GM23338 (cell line): ENCODE measurements at places on chromosomes 2 and 18.

GRCh38 chr2:2324119-2324518 is 7.0 kb downstream of the MYT1L start:
- peaks cover 11% of the 10 kb centered on the region for H3K4me1 ChIP-seq
- no peak overlapping the region for H3K4me3 ChIP-seq
- no peak overlapping the region for H3K27ac ChIP-seq
- peak; percentile 9 for DNase-seq
- no peaks in the 10 kb centered on the region for H3K27me3 ChIP-seq
- no peaks in the 10 kb centered on the region for H3K36me3 ChIP-seq

DNA sequence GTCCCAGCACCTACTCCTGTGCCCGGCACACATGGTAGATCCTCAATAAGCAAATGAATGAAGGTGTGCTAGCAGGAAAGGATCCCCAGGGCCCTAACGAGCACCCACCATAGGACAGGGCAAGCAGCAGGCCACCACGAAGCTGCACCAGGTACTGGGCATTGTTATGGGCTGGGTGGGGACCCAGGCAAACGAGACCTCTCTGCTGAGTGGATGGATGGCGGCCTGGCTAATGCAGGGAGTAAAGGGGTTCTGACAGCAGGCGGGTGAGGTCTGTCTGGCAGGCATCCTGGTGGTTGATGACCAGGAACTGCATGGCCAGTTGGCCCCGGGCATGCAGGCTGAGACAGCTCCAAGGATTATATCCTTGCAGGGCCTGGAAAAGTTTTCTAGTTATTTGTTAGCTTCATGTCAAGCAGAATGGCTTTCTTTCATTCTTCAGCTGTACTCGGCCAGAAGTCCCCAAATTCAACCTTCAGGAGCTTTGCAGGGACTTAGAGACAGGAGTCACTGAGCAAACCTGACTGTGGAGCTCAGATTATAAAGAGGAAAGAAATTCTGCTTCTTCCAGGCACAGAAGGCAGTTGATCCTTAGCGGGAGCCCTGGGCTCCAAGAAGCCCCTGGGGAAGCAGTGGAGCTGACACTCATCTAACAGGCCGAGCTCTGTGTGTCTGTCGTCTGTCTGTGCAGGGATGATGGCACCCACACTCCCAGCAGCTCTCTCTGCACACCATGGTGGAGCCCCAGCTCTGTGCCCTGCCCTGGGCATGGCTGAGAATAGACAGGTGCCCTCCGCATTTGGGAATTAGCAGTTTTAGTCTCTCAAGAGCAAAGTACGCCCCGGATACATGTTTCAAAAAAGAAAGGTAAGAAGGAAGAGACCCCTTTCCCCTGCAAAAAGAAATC is 51.2 kb downstream of the SDC1 start:
- H3K4me3 ChIP-seq = no peak overlapping the region
- H3K27me3 ChIP-seq = no peaks in the 10 kb centered on the region
- H3K27ac ChIP-seq = no peak overlapping the region
- peaks cover 8% of the 10 kb centered on the region for H3K4me1 ChIP-seq
- no peaks in the 10 kb centered on the region for H3K36me3 ChIP-seq

DNA sequence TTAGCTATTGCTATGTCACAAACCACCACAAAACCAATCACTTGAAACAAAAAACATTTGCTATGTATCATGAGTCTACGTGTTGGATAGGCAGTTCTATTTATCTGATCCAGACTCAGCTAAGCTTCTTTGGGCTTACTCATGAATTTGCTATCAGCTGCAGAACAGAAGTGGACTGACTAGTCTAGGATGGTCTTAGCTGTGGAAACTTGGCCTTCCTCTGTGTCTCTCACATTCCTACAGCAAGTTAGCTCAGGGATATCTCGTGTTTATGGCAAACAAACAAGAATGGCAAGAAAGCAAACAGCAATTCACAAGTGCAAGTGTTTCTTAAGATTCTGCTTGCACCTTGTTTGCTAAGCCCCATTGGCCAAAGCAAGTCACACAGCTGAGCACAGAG is 288.0 kb upstream of the TNP1 start:
- H3K4me1 ChIP-seq = no peaks in the 10 kb centered on the region
- no peak for DNase-seq
- H3K27ac ChIP-seq = no peak overlapping the region

GRCh38 chr18:50097702-50098101 is 97.2 kb downstream of the MYO5B start:
- DNase-seq = no peak
- H3K27ac ChIP-seq = no peak overlapping the region
- no peaks in the 10 kb centered on the region for H3K27me3 ChIP-seq
- H3K4me1 ChIP-seq = peaks cover 8% of the 10 kb centered on the region
- no peak overlapping the region for H3K4me3 ChIP-seq

DNA sequence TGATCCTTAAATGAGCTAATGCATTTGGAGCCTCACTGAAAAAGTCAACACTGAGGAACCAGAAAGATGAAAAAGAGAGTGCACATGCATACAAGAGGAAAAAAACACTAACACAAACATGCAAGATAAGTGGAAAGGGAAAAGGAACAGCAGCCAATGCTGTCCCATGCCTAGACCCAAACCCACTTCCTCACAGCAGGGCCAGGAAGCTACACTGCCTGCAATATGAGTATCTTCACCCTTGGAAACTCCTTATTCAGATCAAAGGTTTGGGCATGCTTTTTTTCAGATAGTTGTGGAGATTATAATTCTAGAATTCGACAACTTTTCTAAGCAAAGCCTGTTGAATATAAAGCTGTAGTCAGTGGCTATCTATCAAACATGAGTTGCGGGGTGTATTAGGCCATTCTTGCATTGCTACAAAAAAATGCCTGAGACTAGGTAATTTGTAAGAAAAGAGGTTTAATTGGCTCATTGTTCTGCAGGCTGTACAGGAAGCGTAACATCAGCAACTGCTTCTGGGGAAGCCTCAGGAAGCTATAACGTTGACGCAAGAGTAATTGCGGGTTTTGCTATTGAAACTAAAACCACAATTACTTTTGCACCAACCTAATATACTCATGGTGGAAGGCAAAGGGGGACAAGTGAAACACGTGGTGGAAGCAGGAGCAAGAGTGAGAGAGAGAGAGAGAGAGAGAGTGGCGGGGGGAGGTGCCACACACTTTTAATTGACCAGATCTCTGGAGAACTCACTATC is 138.2 kb downstream of the MBD2 start:
- H3K27ac ChIP-seq = no peak overlapping the region
- H3K4me3 ChIP-seq = no peak overlapping the region
- no peaks in the 10 kb centered on the region for H3K27me3 ChIP-seq
- H3K4me1 ChIP-seq = peaks cover 12% of the 10 kb centered on the region
- no peak for DNase-seq
- H3K36me3 ChIP-seq = no peaks in the 10 kb centered on the region

GRCh38 chr2:38371235-38371634 is 5.8 kb downstream of the ATL2 start:
- no peak overlapping the region for H3K4me3 ChIP-seq
- no peak overlapping the region for H3K27ac ChIP-seq
- no peaks in the 10 kb centered on the region for H3K36me3 ChIP-seq
- peaks cover 10% of the 10 kb centered on the region for H3K4me1 ChIP-seq
- H3K27me3 ChIP-seq = no peaks in the 10 kb centered on the region

DNA sequence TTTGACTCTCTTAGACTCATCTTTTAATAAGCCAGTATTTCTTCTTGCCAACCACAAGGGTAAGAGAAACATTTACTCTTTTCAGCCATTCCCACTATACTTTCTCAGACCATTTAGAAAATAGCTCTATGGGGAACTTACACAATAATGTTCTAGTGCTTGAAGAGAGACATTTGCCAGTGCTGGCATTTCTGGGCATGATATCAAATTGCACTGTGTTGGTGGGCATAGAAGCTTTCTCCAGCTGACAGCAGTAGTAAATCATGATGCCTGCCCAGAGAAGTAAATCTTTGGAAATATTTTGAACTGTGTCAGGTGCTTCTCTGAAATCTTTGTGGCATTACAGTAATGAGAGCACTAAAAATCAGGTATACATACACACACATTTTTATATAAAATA is 346.6 kb downstream of the CBLN2 start:
- H3K36me3 ChIP-seq = no peaks in the 10 kb centered on the region; the same call in 1 of the 2 replicates
- H3K4me1 ChIP-seq = no peaks in the 10 kb centered on the region
- DNase-seq = no peak
- no peak overlapping the region for H3K27ac ChIP-seq
- H3K27me3 ChIP-seq = no peaks in the 10 kb centered on the region
- no peak overlapping the region for H3K4me3 ChIP-seq

DNA sequence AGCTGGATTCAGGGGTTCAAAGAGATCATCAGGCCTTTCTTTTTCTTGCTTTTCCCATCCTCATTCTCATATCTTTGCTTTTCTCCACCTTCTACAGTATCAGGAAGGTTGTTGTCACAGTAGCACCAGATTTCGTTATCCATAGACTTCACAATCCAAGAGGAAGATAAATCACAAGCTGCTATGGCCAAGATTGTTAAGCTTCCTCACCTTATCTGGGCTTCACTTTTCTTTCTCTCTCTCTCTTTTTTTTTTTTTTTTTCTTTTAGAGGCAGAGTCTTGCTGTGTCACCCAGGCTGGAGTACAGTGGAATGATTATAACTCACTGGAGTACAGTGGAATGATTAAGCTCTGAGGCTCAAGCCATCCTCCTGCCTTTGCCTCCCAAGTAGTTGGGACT is 93.5 kb downstream of the TTC27 start:
- H3K36me3 ChIP-seq = no peaks in the 10 kb centered on the region
- DNase-seq = no peak
- H3K4me3 ChIP-seq = no peak overlapping the region
- H3K27ac ChIP-seq = no peak overlapping the region

DNA sequence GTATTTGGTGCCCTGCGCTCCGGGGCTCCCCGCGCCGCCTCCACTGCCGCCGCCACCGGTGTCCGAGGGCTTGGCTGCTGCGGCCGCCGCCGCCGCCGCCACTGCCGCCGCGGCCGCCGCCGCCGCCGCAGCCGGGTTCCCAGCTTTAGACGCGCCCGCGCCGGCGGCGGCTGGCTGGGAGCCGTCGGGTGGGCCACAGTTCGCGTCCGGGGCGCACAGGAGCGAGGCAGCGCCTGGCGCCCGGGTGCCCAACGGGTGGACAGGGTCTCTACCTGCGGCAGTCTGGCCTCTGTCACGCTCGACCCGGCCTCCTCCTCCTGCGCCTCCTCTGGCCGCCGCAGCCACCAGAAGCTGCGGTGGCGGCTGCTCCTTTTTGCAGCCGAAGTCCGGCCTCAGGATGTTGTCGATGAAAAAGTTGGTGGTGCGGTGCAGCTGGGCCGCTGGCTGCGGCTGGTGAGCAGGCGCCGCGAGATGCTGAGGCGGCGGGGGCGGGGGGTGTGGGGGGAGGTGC is 951 bp downstream of the EN1 start:
- no peak overlapping the region for H3K27ac ChIP-seq
- peaks cover 100% of the 10 kb centered on the region for H3K27me3 ChIP-seq
- no peaks in the 10 kb centered on the region; the same call in 1 of the 2 replicates for H3K36me3 ChIP-seq
- DNase-seq = peak; percentile 54
- H3K4me3 ChIP-seq = peak overlapping the region; percentile 67

DNA sequence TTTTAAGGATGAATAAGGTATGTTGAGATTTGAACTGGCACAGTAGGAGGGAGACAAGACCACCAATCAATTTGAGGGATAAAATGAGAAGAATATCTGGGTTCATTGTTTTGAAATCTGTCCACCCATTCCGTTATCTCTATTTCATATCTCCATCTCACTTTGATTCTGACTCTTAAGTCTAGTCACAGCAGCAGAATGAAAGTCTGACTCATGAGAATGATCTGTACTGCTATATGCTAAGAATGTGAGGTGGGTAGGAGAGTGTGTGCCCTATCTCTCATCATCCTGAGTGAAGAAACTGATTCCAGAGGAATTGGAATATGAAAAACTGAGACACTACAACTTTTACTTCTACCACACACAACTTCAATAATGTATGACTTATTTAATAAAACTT is 1994.5 kb upstream of the PIK3C3 start:
- no peaks in the 10 kb centered on the region for H3K4me1 ChIP-seq
- DNase-seq = no peak
- no peaks in the 10 kb centered on the region for H3K36me3 ChIP-seq
- H3K27me3 ChIP-seq = no peaks in the 10 kb centered on the region
- H3K27ac ChIP-seq = no peak overlapping the region

DNA sequence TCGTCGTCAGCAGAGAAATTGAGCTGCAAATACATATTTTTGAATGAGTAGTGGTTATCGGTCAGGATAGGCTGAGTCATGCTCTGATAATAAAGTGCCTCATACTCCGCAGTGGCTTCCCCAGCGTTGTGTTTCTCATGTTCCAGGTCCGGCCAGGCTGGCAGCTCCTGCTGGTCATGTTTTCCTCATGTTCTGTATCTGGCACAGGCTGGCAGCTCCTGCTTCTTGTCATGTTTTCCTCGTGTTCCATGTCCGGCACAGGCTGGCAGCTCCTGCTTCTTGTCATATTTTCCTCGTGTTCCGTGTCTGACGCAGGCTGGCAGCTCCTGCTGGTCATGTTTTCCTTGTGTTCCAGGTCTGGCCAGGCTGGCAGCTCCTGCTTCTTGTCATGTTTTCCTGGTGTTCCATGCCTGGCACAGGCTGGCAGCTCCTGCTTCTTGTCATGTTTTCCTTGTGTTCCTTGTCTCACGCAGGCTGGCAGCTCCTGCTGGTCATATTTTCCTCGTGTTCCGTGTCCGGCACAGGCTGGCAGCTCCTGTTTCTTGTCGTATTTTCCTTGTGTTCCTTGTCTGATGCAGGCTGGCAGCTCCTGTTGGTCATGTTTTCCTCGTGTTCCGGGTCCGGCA is 148.9 kb downstream of the ATP9B start:
- H3K27me3 ChIP-seq = no peaks in the 10 kb centered on the region
- no peak for DNase-seq
- H3K27ac ChIP-seq = no peak overlapping the region
- no peak overlapping the region for H3K4me3 ChIP-seq

DNA sequence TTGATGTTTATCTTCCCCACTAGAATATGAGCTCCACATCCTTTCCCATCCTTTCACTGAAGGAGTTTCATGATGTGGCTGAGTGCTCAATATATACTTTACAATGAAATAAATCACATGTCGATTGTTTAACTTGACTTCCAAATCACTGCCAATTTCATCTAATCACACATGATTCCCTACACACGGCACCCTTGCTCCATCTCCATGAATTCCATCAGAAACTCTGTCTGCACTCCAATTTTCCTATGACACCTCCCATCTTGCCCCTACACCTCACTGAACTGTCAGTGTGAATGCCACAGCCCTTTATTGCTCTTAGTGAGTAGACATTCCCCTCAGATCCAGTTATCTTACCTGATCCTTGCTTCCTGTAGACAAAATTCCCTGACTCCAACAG is 366.0 kb downstream of the CMPK2 start:
- DNase-seq = no peak
- no peaks in the 10 kb centered on the region for H3K4me1 ChIP-seq
- H3K36me3 ChIP-seq = no peaks in the 10 kb centered on the region
- no peak overlapping the region for H3K4me3 ChIP-seq
- H3K27me3 ChIP-seq = no peaks in the 10 kb centered on the region

- no peaks in the 10 kb centered on the region for H3K4me1 ChIP-seq
- H3K36me3 ChIP-seq = no peaks in the 10 kb centered on the region
- no peak overlapping the region for H3K27ac ChIP-seq
- H3K4me3 ChIP-seq = no peak overlapping the region
- H3K27me3 ChIP-seq = no peaks in the 10 kb centered on the region
Observed at GRCh38 chr2:159226059-159226461, 60.4 kb downstream of the WDSUB1 start.
